Activated naive CD4-positive, alpha-beta T cell treated with anti-CD3 and anti-CD28 coated beads for 36 hours (primary cell): ENCODE measurements at places on chromosomes 5 and 9.

GRCh38 chr5:42309865-42310264, 113.4 kb upstream of the GHR start:
- DNase-seq, result no peak

DNA sequence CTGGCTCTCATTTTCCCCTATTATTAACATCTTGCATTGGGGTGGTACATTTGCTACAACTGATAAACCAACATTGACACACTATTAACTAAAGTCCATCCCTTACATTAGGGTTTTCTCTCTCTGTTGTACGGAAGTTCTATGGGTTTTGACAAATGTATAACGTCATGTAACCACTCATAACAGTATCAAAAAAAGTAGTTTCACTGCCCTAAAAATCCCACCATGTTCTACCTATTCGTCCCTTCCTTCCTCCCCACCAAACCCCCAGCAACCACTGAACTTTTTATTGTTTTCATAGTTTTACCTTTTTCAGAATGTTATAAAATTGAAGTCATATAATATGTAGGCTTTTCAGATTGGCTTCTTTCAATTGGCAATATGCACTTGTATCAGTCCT, 40.1 kb downstream of the MLLT3 start:
- no peak for DNase-seq

GRCh38 chr9:35758475-35759050, 4.5 kb upstream of the MSMP start:
- DNase-seq, result no peak

- no peak for DNase-seq
These were observed 116.9 kb upstream of the TLR4 start for GRCh38 chr9:117587263-117587662.

DNA sequence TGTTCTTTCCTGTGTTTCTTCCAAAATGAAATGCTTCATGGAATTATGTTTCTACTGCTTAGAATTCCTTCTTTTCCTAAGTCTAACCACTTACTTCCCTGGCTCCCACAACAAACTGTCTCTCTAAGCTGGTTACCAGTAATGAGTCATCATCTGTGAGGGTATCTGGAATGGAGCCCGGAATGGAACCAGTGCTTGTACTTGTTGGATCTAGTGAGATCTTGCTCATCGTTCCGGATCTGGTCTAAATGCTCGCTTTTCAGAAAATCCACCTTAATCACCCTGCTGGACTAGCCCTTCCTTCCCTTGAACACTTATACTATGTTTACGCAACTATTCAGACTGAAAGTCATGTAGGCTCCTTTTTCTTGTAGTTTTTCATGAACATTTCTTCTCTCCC, 184.8 kb downstream of the PBX3 start:
- DNase-seq, result no peak

GRCh38 chr9:134410071-134410834, 84.0 kb downstream of the RXRA start:
- no peak for DNase-seq

GRCh38 chr5:60972231-60972630, 27.2 kb downstream of the NDUFAF2 start:
- peak; percentile 78 for DNase-seq

- peak; percentile 10 for DNase-seq
These were observed 125.4 kb downstream of the MED27 start for GRCh38 chr9:131954299-131954698.

DNA sequence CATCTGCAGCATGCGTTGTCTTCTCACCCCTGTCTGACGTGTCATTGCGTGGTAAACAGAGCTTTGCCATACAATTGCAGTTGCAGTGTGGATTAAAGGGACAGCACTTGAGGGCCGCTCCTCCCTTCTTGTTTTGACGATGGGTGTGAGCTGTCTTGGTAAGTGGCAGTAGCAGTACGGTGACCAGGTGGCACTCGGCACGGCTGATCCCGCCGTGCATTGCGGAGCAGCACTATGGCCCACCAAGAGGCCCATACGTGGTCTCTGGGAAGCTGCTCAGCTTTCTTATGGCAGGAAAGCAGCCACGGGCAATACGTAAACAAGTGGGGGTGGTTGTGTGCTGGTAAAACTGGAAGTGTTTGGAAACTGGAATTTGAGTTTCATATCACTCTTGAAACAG, 25.1 kb downstream of the EHMT1 start:
- DNase-seq, result no peak

- no peak for DNase-seq
These were observed 47.3 kb downstream of the NUP155 start for GRCh38 chr5:37323607-37324006.

- peak; percentile 6 for DNase-seq
These were observed 354.6 kb downstream of the SLIT3 start for GRCh38 chr5:168946363-168946762.

DNA sequence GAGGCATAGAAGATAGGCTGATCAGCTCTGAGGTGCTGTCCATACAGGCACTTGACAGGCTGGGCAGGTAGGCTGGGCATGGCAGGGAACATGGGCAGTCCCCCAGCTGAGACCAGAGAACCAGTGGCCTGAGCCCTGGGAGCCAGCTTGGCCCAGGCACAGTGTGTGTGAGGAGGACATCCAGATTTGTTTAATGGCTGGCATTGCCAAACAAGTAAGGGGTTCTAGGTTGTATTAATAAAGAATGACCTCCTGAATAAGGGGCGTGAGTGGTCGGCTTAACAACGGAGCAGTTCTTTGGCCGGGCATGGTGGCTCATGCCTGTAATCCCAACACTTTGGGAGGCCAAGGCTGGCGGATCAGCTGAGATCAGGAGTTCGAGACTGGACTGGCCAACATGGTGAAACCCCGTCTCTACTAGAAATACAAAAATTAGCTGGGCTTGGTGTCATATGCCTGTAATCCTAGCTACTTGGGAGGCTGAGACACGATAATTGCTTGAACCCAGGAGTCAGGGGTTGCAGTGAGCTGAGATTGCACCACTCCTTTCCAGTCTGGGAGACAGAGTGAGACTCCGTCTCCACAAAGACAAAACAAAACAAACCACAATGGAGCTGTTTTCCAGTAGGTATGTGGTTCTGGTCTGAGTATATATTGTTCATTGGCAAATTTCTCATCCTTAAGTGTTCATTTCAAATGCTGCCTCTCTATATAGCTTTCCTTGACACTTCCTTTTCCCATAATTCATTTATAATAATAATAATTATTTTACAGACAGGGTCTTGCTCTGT, 56.2 kb downstream of the ANGPTL2 start:
- no peak for DNase-seq

GRCh38 chr5:53601570-53601969, 41.1 kb downstream of the NDUFS4 start:
- DNase-seq, result no peak

- DNase-seq, result peak; percentile 72
These were observed 8.3 kb downstream of the OTP start for GRCh38 chr5:77630114-77630680.

- DNase-seq, result no peak
These were observed 14.3 kb downstream of the CD180 start for GRCh38 chr5:67182301-67182790.

GRCh38 chr5:1545126-1545804, 21.5 kb upstream of the LPCAT1 start:
- DNase-seq, result no peak

DNA sequence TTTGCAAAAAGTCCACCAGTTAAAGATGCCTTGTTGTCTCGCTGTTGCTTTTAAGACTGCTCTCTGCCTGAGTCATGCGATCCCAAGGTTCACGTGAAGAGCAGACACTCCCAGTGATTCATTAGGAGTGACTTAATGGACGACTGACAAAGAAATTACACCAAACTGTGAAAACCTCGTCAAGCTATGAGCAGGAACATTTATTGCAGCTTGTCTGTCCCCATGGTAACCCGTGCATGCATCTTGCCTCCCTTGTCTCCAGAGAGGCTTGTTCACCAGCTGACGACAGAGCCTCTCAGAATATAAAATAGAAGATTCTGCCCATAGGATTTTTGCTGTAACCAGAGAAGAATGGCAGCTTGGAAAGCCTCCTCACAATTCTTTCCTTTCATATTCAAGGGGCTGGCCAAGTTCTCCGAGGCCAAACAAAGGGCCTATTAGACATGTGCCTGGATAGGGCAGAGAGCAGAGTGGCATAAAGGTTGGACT, 352.7 kb downstream of the SPOCK1 start:
- DNase-seq, result no peak

DNA sequence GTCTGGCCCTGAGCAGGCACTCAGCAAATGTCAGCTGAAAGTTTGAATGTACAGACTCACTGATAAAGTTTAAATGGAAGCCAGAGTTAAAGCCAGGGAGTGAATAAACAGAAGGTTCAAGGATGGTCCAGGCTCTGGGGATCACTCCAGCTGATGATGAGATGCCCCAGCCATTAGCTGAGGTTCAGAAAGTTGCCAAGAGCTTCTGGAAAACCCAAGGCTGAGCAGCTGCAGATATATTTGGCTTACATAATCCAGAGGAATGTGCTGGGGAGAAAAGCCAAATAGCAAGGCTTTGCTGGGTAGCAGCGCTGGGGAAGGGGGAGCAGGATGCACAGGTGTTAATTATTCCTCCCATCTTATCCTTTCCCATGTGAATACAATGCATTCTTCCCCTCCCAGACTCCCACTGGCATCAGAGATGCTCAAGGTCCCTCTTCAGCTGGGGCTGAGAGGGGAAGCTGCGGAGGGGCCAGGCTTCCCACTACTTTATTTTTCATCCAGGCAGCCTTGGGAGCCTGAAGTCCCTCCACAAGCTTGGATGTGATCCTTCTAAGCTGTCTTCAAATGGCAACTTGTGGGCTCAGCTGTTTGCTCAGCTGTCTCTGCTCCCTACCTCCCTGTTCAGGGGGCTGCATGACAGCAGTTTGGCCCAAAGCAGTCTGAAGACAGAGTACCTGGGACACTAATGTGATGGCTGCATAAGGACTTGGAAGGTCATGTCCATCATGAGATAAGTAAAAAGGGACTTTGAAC, 341.2 kb downstream of the TRIM32 start:
- no peak for DNase-seq

DNA sequence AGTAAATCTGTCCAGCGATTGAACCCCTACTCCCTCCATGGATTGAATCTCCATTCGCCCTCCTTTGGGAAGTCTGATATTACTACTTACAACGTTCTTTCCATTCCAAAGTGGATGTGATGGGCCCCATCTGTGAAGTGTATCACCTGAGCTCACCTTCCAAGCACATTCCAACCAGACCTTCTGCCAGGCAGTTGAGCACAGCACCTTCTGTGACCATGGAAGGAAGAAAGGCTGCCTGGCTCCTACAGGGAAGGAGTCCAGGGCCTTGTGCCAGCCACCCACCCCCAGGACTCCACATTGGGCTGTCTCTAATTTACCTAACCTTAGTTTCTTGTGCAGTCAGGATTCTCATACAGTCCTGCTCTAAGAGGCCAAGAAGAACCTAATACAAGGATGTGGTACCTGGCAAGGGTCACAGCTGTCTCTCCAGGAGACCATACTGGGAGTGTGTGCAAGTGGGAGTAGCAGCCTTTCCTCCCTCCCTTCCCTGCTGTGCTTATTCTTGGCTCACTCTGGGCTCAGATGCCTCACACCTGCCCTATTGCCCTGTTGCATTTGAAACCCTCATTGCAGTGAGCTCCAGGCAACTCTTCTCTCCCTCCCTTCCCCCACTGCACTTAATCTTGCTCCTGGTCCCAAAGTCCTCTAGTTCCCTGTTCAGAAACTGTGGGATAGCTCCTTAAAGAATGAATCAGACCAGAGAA, 116.1 kb downstream of the NRG2 start:
- no peak for DNase-seq

GRCh38 chr5:81081461-81081835, 121.3 kb downstream of the RASGRF2 start:
- no peak for DNase-seq

GRCh38 chr5:157590478-157590877, 14.9 kb upstream of the ADAM19 start:
- DNase-seq, result no peak

DNA sequence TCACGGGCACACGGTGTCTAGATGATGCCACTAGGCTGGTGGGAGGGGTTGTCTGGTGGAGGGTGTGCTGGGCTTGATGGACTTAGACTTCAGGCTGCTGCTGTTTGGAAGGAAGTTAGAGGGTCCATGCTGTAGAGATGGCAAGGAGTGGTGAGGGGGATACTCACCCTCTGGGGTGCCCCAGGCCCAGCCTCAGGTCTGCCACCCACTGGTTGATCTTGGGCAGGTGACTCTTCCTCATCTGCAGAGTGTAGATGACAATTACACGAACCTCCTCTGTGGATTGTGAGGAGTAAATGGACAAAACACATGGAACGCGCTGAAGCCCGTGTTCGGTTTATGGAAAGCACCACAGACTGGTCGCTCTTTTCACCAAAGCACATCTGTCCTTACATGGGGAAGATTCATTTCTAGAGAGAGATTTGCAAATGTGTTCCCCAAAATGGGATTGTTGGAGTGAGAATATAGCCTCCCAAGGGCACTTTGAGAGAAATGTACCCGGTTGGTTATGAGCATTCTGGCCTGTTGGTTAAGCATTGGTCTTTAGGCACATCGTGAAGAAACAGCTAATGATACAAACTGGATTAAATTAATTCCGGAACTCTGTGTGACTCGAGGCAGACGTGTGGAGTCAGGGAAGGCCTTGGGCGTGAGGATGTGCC, 58.2 kb downstream of the ZNF618 start:
- DNase-seq, result no peak

GRCh38 chr5:174533751-174534241, 190.6 kb upstream of the MSX2 start:
- DNase-seq, result no peak

DNA sequence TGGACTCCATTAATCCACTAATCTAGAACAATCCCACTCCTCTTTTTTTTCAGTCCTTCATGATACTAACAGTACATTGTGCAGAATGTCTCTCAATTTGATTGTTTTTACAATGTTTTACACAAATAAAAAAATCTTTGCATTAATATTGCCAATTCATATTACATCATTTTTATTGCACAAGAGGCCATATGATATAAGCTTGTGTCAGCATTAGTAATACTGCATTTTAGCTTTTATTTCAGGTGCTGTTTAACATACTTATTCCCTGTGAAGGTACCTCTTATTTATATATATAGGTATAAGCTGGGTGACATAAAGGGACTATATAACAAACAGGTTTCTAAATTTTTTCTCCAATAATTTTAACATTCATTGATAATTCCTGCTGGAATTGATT, 737.4 kb downstream of the DNAH5 start:
- no peak for DNase-seq

GRCh38 chr5:151619812-151620460, 28.8 kb upstream of the FAT2 start:
- DNase-seq, result no peak

DNA sequence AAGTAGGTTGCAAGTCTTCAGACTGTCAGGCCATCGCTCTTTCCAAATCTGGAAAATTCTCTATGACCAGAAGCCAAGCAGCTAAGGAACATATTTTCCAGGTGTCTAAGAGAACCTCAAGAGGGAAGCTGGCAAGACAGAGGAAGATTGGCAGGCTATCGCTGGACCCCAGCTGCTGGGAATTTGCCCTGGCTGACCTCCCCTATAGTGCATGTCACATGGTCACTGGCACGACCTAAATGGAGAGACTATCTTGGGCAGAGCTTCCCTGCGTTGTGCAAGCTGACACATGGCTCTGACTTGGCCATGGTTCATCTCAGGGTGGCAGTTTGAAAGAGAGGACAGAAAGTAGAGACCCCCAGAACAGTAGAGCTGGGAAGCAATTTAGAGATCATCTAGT, 104.9 kb upstream of the ZNF618 start:
- DNase-seq, result no peak
